CD4-positive, CD25-positive, alpha-beta regulatory T cell (primary cell): ENCODE measurements at places on chromosomes 2 and 18. TPM values are rescaled to one million over a fixed set of nuclear protein-coding genes. Genes with fewer than 3 reads are reported as not detected.

DNA sequence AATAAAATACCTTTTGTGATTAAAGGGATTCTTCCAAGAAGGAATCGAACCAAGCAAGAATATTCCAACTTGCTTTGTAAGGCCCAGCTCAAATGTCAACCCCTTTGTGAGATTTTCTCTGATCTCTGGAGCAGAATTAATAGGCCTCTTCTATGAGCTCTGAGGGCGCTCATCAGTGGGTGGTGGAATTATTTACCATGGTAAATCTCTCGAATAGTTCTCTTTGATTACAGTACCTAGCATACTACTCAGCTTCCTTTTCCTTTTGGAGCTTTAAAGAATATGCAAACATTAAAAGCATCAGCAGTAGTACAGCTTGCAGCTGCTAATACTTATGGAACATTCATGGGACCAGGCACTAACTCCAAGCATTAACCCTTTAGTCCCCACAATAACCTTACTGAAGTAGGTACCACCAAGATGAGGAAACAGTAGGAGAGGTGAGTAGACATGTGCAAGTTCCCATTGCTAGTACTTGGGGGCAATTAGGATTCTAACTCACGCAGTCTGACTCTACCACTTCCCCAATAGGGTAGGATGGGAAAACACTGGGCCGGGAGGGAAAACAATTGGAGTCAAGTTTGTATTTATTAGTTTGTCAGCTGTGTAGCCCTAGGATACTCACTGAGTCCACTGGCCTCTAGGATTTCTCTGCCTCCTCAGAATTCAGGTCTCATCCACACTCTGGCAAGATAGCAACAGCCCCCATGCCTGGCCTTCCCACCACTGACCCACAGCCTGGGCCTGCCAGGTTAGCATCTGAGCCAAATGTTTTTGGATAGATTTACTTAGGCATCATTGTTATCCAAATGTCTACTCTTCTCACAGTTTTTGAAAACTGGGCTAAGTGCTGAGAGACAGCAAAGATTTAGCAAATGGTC lies 21.7 kb downstream of the ADD2 start:
- no peaks in the 10 kb centered on the region for H3K36me3 ChIP-seq
- no peak overlapping the region for H3K4me3 ChIP-seq
- H3K27me3 ChIP-seq = peaks cover 2% of the 10 kb centered on the region
- no peaks in the 10 kb centered on the region for H3K4me1 ChIP-seq
- H3K27ac ChIP-seq = no peak overlapping the region

CD8B2 gene
- not detected for total RNA-seq

DNA sequence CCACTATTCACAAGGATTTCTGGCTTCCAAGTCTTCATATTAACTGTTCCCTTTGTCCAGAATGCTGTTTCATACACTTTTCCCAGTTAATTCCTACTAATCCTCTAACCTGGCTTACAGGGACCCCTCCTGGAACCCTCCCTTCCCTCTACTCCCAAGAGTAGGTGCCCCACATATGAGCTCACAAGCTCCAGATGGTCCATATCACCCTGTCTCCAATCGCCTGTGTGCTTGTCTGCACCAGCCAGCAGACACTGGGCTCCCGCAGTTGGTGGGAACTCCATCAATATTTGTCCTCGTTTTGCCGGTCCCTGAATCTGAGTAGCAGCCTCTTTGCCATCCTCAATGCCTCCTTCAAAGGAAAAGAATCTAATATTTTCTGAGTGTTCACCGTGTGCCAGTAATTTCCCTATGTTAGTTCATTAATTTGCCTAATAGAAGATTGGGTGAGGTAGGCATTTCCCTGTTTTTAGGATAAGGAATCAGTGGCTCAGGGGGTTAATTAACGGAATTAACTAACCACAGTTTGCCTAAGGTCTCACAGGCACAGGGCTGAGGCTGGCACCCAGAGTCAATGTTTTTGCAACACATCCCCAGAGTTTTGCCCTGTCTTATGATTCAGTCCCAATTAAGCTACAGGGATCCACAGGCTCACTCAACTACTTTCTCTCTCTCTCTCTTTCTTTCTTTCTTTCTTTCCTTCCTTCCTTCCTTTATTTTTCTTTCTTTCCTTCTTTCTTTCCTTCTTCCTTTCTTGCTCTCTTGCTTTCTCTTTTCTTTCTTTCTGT lies 141.6 kb upstream of the CYP1B1 start:
- no peak overlapping the region for H3K27ac ChIP-seq
- DNase-seq = no peak
- H3K27me3 ChIP-seq = peaks cover 6% of the 10 kb centered on the region
- no peak overlapping the region for H3K4me3 ChIP-seq
- no peaks in the 10 kb centered on the region for H3K36me3 ChIP-seq
- no peaks in the 10 kb centered on the region for H3K4me1 ChIP-seq

NT5DC4 gene
- total RNA-seq = not detected

CCDC102B gene
- 1.8 TPM for total RNA-seq

GRCh38 chr2:24721470-24721869 lies 71.7 kb downstream of the PTRHD1 start:
- H3K27me3 ChIP-seq = no peaks in the 10 kb centered on the region
- no peak for DNase-seq
- H3K27ac ChIP-seq = no peak overlapping the region
- H3K36me3 ChIP-seq = peaks cover 9% of the 10 kb centered on the region
